ENCODE measurements at places on chromosomes 1 and 21.
A peak's percentile ranks its signal among the peaks of the same experiment; 100 is the strongest.

DNA sequence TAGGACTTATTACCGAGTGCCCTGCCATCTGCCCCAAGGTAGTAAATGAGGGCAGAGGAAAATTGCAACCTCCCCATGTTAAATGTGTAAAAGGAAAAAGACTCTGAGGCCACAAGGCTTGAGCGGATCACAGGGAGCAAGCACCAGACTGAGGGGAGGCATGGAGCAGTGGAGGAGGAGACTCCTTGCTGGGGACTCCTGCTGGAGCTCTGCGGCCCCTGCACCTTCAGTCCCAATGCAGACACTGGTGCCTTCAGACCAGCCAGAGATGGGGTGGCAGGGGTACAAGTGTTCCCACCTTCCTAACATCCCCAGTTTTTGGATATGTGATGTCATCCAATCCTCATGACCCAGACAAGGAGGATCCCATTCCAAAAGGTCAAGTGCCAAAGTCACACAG, 128.4 kb upstream of the NGF start:
- DNase-seq, result no peak

GRCh38 chr1:177547200-177547599, 376.4 kb downstream of the BRINP2 start:
- DNase-seq, result no peak

DNA sequence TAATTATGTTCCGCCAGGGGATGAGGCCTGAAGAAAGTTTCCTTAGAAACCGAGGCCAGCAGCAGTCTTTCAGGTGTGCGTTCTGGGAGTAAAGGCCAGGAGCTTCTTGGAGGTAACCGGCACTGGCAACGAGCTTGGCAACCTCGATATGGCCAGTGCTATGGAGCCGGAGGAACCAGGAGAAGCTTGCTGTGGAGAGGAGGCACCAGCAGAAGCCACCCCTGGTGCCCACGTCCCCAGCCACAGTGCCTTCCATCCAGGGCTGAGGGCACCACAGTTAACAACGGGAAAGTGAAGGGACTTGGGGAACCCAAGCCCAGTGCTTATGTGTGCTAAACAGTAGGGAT, 41.5 kb upstream of the LIN9 start:
- DNase-seq, result no peak

DNA sequence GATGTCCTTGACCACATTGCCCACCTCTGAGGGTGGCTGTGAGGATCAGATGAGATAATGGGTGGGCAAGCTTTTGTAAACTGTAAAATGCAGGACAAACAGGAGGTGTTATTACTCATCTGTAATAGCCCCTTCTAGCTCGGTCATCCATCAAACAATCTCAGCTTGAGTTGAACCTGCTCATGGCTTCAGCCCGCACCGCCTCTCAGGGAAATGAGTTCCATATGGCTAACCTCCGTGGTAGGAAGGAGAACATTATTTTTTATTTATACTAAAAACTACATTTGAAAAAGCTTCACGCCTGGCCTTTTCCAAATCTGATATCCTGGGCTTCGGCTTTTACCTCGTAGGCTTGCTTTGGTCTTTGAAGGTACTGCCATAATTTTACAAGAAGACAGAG, 116.2 kb upstream of the USP24 start:
- no peak for DNase-seq

GRCh38 chr1:162016631-162017030, 7.0 kb downstream of the OLFML2B start:
- DNase-seq, result no peak

DNA sequence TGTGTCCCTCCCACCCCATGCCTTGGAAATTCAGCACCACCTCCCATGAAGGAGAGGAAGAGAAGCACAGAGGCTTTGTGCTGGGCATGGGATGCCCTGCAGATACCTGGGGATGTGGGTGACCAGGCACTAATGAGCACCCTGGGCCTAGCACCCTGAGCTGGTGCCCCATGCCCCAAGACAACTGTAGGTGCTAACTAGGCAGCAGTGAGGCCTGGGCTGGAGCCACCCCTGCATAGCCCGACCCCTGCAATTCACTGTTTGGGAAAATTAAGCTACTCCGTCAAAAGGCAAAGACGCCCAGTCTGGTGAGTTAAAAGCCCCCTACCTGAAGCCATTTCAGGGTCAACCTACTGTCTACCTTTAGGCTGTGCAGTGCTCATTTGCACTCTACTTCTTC, 5.4 kb downstream of the KCNA2 start:
- no peak for DNase-seq

DNA sequence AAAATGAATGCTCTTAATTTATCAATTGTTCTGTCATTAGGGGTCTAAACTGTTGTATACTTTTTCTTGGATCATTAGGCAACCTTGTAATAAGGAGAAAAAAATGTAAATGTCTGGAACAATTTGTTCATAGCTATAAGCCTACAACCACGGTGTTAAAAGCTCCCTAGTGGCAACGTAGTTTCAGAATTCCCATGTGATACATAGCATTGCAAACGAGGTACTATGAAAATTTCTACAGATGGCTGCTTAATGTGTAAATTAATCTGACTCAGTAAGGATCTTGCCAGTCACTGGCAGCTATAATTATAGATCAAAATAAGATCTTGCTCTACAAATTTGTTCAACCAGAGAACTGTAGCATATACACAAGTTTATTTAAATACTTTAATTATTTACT, 304.1 kb upstream of the ADGRL4 start:
- no peak for DNase-seq

GRCh38 chr1:98145655-98146054, 224.8 kb upstream of the DPYD start:
- DNase-seq, result no peak

DNA sequence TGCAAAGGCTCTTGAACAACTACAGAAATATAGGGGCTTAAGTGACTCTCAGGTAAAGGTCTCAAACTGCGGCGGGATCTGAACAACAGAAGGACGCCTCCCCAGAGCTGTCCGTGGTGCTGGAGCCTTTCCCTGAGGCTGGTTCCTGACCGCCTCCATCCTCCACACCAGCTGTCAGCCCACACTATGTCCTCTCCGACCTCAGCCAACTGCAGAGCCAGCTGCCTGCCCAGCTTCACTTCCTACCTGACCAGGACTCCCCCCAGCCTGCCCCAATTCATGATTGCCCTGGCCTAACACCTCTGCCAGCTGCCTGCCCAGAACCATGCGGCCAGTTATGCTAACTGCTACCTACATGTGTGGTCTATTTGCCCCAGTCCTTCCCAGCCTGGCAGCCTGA, 63.6 kb upstream of the ZC3H12A start:
- DNase-seq, result no peak

- DNase-seq, result no peak
These were observed 96.4 kb upstream of the HOOK1 start for GRCh38 chr1:59718064-59718988.

- DNase-seq, result no peak
These were observed 87.6 kb downstream of the NENF start for GRCh38 chr1:212520299-212520698.

- no peak for DNase-seq
These were observed 43.1 kb downstream of the MROH9 start for GRCh38 chr1:170978371-170978910.

DNA sequence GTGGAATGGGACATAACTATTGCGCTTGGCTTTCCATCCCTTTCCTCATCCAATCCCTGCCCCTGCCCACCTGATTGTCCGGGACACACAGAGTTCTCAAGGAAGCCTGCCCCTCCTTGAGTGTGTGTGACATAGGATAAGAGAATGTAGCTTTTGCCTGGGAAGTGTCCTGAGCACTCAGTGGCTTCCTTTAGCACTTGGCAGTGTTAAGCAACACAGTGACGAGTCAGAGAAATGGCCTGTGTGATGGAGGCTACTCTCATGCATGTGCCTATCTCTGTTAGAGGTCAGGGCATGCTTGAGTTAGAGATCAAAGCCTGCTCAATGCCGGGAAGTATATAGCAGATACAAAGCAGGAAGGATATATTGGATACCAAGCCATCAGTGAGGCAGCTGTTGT, 289.5 kb downstream of the SIPA1L2 start:
- DNase-seq, result no peak

DNA sequence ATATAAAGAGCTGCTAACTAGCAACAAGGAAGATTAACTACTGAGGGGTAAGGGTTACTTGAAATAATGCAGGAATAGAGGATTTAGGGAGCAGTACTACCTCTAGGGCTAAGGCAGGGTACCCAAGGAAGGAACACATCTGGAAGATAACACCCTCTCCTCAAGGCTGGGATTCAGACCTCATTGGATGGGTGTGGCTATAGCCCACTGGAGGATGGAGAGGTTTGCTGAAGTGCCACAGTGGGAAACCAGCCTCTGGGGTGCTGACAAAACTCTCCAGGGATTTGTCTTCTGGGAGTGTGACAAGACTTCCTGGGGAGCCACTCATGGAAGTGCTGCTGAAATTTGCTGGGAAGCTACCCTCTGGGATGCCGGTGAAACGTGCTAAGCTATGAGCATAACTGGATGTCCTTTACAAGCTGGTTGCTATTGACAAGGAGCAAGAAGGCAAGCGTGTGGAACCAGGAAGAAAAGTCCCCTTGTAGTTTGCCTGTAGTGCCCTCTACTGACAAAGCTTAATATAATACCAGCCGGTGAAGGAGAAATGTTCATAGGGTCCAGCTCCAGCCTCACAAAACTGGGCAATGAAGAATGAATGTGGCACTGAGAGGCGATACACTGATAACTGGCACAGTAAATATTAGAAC, 122.8 kb upstream of the USP24 start:
- DNase-seq, result no peak

DNA sequence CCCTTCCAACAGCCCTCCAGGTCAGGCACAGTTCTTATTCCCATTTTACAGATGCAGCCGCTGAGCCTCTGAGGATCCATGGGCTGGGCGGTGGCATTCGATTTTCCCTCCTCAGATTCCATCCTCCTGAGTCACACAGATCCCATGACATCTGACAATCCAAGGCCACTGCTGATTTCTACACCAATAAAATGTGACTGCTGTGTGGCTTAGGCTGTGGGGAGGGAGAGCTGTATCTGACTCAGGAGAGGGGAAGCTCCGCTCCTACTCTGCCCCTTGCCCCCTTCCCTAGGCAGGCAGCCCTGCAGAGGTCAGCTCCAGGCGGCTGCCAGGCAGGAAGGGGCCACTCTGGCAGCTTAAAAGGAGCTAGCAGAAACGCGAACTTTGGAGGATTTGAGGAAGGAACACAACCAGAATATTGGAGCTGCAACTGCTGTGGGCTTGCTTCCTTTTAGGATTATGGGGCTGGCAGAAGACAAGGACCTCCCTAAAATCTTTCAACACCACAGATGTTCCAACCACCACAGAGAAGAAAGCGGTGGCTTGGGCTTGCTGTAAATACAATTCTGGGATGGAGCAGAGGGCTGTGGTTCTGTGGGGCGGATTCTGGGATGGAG, 50.0 kb downstream of the MRPL37 start:
- DNase-seq, result peak; percentile 59

DNA sequence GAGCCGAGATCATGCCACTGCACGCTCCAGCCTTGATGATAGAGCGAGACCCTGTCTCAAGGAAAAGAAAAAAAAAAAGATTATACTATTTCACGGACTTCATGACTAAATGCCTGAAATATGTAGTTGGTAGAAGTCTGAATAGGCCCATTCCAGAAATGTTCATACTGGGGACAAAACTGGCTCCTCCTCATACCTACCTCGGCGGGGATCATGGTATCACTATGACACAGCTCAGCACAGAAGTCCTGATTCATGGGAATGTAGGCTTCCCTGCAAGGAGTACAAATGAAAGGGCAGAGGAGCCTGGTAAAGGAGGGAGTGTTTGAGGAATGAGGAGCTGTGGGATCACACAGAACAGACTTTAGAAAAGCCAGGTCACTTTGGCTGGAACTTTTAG, 5.0 kb downstream of the SPATA46 start:
- no peak for DNase-seq

All from HS-5 (cell line).